ENCODE measurements at places on chromosomes 2 and 18.

GRCh38 chr2:199734651-199735050 lies 116.3 kb downstream of the FTCDNL1 start:
- DNase-seq: no peak

DNA sequence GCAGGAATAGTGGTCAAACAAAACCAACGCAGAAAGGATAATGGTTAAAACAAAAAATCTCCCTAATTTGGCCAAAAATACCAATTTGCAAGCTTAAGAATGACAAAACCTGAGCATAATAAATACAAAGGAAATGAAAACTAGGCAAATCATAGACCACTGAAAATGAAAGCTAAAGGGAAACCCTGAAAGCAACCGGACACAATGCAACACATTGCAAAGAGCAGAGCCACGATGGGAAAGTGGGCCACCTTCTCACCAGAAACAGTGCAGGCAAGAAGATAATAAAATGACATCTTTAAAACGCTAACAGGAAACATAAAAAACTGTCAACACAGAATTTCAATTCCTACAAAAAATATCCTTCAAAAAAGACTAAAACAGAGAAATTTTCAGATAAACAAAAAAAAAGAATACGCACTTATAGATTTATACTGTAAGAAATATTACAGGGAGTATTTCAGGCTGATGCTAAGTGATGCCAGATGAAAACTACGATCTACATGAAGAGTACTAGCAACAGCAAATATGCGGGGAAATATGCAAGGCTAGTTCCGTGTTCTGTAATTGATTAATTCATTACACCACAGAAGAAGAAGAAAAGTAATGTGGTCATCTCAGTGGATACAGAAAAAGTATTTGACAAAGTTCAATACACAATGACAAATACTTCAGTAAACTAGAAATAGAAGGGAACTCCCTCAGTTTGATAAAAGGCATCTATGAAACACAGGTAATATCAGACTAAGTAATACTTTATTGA lies 239.5 kb downstream of the L3MBTL4 start:
- DNase-seq: no peak

- no peak for DNase-seq
These were observed 11.5 kb upstream of the D2HGDH start for GRCh38 chr2:241722896-241723454.

GRCh38 chr2:172204309-172204708 lies 101.6 kb upstream of the DLX2 start:
- DNase-seq: no peak

DNA sequence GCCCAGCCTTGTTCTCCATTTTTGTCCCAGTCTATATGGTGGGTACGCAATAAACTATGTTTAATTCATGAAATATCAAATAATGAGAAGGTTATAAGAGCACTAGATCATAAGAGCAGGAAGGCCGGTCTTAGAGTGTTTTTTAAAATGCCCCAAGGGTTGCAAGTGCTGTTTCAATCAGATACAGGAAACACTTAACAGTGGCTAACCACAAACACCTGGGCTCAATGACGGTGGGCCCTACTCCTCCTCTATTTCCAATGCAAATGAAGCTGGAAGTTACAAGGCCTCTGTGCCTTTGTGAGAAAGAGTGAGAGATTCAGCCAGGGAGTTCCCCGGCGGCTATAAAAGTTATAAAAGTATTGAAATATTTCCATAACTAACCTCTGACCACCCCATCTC lies 18.9 kb upstream of the WDR33 start:
- DNase-seq: peak; percentile 13

DNA sequence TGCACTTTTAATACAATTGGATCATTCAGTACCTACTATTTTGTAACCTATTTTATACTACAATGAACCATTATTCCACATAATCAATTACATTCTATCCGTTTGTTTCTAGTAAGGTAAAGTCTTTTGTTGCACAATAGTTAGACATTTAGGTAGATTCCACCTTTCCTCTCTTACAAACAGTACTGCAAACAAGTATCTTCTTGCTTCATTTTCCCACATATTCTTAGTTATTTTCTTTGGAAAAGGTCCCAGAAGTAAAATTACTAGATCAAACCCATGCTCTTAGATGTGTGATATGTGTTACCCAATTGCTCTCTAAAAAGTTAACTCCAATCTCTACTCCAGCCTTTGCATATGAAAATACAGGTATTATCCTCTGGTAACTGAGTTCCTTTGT lies 49.6 kb downstream of the SPIRE1 start:
- DNase-seq: no peak

- no peak for DNase-seq
These were observed 57.5 kb upstream of the ST8SIA5 start for GRCh38 chr18:46814399-46814798.

GRCh38 chr2:29129586-29130281 lies 14.5 kb downstream of the CLIP4 start:
- DNase-seq: no peak

GRCh38 chr18:45103319-45104048 lies 422.8 kb downstream of the SETBP1 start:
- DNase-seq: peak; percentile 15

- DNase-seq: no peak
These were observed 936.0 kb downstream of the TRIB2 start for GRCh38 chr2:13652531-13653313.

GRCh38 chr18:13630716-13631268 lies 95.6 kb downstream of the FAM210A start:
- DNase-seq: no peak

GRCh38 chr2:197024206-197024605 lies 97.7 kb upstream of the PGAP1 start:
- DNase-seq: no peak

DNA sequence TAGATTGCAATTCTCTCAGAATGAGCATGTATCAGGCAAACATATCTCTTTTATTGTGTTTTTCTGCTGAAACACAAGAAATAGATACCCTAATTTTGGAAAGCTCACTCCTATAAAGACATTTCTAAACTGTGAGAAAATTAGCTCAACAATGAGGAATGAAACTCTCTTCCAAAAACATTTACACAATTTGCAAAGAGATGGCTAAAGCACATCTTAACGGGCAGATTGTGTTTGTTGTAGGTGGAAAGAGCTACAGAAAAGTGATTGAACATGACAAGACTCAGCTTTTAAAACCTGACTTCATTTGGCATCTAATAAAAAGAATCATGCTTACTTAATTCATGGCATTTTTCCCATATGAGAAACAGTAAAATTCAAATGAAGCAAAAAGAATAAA lies 175.0 kb upstream of the SLC39A10 start:
- DNase-seq: no peak

DNA sequence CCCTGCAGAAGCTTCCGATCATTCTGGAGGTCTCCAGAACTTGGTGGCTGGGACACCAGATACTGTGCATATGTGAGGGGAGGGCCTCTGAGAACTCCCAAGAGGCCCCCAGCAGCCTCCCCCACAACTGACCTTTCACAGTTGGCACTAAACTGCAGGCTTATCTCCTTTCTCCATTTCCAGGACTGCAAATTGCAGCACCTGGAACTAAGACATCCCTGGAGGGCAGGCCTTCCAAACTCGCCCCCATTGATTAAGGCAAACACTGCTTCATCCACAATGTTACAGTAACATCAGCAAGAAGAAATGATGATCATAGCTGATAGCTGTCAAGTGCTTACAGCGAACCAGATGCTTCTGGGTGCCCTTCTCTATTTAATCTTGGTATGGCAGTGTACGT lies 67.9 kb downstream of the TGOLN2 start:
- DNase-seq: no peak

DNA sequence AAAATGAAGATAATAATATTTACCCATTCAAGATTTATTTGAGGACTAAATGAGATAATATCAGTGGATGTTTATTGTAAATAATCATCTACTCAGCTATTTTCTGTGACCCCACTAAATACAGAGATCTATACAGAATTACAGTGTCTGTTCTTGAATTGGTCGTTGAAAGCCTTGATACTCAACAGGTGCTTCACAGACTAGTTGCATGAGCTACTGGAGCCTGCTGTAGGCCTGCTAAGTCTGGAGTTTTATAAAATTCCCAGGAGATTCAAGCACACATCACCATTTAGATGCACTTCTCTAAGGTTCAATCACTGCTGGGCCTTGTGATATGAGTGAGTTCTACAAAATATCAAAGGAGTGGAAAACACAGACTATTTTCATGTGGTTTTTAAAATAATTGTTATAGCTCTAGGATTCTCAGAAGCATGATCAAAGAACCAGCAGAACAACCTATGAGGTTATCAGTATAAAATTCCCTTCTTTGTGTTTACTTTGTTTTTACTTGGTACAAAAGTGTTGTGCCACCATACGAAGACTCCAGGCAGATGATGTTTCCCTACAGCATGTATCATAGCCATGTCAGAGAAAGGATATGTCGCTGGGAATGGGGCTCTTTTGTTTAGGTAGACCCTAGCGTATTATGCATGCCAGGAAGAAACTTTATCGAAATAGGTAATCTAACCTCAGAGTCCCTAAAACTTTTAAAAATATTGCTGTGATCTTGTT lies 7.1 kb downstream of the SULT1C4 start:
- DNase-seq: no peak

- no peak for DNase-seq
These were observed 173.7 kb downstream of the PRKCE start for GRCh38 chr2:45825001-45825651.

DNA sequence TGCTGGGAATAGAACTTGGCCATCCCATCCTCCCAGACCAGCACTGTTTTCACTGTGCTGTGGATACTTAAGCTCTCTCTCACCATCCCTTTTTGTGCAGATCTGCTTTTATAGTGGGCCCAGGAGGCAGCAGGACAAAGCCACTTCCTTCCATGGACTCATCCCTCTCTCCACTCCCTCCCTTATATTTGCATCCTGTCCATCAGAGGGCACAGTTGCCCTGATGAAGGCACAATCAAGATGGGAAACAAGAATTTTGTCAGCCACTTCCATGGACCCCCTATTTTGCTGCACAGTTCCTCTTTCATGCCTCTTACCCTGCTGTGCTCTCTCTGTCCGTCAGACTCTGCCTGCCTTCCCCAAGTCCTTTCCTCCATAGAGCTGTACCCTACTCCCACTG lies 338.7 kb downstream of the HRH4 start:
- DNase-seq: no peak

DNA sequence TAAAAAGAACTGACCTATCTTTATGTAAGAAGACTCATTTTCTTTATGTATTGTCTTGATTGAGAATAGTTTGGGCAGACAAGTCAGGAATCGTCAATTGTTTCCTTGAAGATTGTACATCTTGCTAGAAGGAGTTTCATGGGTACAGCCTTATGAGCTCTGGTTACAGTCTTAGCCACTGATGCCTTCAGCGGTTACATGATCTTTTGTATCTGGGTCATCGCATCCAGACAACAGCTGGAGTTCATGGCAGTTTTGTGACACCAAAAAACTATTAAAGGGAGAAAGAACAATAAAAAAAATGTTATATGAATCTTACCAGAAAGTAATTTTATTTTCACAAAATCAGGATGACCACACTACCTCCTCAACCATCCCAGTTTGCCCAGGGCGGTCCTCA lies 520.5 kb upstream of the CDH7 start:
- DNase-seq: no peak

DNA sequence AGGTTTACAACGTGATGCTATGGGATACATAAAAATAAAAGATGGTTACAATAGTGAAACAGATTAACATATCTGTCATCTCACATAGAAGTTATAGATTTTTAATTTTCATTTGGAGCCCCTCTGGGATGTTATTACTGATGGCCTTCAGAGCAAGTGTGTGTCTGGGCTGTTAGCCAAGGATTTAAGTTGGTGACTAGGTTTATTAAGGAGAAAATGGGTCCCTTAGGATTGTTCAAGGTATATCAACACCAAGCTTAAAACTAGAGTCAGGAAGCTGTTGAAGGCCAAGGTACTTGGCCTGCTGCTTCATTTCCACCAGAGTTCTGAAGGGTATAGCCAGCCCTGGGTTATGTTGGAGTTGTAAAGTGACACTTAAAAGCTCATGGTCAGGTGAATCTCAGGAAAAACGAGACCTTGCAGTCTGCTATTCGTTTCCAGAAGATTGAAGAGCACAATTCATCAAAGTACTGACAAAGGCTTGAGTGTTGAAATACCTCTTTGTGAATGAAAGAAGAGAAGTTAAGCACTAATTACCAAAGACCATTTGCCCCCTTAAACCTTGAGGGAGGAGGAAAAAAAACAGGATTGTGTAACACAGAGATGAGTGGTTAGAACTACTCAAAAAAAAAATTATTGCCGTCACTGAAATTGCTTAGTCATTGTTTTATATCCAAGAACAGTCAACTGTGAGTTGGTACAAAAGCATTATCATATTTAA lies 48.4 kb downstream of the MAP2 start:
- no peak for DNase-seq

DNA sequence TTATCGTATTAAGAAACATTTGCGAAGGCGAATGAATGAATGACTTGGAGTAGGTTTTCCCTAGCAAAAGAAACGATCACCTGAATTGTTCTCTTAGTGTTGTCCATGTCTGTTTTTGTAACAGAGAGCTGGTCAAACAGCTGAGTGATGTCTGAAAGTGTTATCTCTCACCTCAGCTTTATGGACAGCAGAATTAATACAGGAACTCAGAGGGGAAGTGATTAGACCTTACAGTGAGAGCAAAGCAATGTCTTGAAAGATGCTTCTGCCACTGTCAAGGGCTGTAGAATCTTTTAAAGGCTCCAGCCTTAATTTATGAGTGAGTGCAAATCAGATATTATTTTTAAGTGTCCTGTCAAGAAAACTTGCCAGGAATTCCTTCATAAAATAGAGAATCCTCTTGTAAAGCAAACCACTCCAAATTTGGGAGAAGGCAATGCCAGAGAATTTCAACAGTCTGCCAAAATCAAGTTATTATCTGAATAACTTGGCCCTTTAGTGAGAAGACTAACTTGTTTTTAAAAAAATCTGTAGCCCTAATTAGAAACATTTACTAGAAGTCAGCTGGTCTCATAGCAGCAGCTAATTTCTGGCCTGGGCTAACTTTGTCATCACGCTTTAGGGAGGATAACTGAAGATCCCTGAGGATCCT lies 60.7 kb downstream of the CDC42EP3 start:
- DNase-seq: no peak

GRCh38 chr2:64796926-64797325 lies 143.2 kb upstream of the SERTAD2 start:
- DNase-seq: no peak

DNA sequence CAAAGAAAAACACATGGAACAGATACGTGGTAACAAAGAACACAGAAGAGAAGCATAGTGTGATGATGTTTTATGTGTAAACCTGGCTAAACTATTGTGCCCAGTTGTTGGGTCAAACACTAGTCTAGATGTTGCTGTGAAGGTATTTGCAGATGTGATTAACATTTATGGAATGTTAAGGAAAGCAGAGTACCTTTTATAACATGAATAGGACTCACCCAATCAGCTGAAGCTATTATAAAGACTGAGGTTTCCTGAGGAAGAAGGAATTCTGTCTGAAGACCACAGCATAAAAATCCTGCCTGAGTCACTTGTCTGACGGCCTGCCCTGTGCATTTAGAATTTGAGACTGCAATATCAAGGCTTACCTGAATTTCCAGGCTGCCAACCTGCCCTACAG lies 253.1 kb downstream of the DYM start:
- no peak for DNase-seq

- no peak for DNase-seq
These were observed 48.2 kb downstream of the LIPG start for GRCh38 chr18:49610022-49610445.

All from CD4-positive, alpha-beta T cell (primary cell).